Right cardiac atrium (tissue), 5 donors: ENCODE measurements at places on chromosomes 12 and 14. TPM values are rescaled to one million over a fixed set of nuclear protein-coding genes. Genes with fewer than 3 reads are reported as not detected.

ZNF891 gene
- total RNA-seq, result 1.3 TPM

AICDA gene
- not detected for total RNA-seq

PTPN6 gene
- total RNA-seq, result 7.7 TPM

IRAK3 gene
- total RNA-seq, result 17.0 TPM

E2F7 gene
- total RNA-seq, result 0.53 TPM

ARMH4 gene
- total RNA-seq, result 9.9 TPM

RIPK3 gene
- 2.9 TPM for total RNA-seq

TSHR gene
- total RNA-seq, result not detected

SLC5A8 gene
- total RNA-seq, result not detected

FGD4 gene
- total RNA-seq, result 12.2 TPM
